ENCODE measurements at places on chromosomes 1 and 21.

DNA sequence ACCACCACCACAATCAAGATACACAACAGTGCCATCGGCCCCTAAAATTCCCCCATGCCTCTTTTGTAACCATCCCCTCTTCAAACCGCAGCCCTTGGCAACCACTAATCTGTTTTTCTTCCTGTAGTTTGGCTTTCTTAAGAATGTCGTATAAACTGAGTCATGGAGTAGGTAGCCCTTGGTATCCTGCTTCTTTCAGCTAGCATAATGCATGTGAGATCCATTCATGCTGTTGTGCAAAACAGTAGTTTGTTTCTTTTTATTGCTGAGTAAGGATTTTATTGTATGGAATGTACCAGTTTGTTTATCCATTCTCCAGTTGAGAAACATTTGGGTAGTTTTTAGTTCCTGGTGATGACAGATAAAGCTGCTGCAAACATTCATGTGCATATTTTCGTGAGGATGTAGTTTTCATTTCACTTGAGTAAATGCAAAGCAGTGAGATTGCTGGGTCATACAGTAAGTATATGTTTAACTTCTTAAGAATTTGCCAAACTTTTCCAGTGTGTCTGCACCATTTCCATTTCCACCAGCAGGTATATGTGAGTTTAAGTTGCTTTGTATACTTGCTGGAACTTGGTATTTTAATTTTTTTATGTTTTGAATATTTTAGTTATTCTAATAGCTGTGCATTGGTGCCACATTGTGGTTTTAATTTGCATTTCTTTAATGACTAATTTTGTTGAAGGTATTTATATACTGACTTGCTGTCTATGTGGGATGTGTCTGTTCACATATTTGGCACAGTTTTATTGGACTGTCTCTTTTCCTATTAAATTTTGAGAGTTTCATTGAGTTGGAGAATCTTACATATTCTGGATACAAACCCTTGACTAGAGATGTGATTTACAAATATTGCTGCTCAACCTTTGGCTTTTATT is 148.4 kb upstream of the MAP1LC3C start:
- no peak for DNase-seq

- no peak for DNase-seq
Measured at GRCh38 chr1:38121231-38121680, 74.7 kb upstream of the POU3F1 start.

- DNase-seq, result no peak
Measured at GRCh38 chr1:159755451-159756007, 25.2 kb upstream of the DUSP23 start.

DNA sequence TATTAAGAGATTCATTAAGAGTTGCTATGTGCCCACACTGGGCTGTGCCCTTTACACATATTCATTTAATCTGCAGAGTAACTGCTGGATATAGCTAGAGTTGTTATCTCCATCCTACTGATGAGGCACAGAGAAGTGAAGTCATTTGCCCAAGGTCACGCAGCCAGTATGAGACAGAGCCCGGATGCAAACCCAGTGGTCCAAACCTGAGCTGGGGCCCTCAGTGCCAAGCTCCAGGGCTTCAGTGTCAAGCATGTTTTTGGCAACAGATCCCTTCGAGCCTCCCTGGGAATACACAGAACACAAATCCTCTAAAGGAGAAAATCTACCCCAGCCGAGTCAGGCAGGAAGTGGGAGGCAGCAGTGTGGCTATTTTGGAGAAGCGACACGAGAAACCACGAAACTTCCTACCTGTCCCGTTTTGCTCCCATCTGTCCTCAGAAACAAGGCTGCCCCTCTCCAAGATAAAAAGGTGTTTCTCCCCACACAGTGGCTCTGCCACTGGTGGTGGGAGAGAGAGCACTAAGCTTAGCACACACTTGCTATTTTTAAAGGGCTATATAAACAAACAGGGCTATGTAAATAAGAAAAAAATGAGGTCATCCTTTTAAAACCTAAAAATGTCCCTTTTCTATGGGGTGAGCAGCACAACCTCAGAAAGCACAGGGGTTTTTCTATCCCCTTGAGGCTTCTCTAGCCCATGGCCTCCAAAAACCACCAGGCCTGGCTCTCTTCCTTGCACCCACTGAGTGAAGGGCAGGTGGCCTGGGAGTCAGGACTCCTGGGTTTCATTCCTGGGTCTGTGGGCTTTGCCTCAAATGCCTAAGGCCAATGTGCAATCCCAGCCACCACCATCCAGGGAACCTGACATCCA is 138.6 kb upstream of the EDN2 start:
- DNase-seq, result no peak

DNA sequence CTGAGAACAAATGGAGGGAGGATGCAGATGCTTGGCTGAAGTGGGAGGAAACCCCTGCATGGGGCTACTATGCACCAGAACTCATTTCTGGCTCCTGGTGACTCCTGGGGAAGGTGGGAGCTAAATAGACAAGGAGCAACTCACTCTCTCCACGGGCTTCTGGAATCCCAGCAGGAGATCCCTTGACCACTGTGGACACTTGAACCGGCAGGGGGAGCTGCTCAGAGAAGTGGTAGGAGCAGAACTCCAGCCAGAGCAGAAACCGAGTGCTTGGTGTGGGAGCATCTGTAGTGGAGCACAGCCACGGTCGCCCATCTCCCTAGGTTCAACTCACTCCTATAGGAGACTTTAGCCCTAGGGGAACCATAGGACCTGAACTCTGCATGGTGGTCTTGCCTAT is 205.6 kb upstream of the GJB5 start:
- DNase-seq, result no peak

DNA sequence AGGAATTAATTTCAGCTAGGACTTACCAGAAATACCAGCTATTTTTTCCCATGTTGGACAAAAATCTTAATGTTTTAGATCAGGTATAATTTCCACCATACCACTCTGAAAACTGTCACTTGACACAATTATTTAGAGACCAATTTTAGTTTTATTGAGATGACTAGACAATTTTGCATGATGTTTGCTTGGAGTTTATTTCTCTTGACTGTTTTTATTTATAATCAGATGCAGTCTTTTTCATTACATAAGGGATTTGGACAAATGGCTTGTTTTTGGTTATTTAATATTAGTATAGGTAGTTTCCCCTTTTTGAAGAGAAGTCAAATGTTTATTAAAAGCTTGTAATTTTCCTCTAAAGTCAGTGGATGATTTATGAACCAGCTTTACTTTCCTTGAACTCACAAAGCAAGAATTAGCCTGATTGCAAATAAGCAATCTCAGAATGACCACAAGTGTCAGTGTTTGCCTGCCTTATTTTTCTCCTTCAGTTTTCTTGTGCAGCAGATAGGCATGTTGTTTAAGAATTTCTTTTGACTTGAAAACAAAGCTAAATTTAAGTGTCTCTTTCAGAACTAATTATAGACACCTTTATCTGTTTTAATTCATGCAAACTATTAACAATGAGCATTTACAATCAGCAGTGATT is 3.8 kb upstream of the B3GALT2 start:
- no peak for DNase-seq

DNA sequence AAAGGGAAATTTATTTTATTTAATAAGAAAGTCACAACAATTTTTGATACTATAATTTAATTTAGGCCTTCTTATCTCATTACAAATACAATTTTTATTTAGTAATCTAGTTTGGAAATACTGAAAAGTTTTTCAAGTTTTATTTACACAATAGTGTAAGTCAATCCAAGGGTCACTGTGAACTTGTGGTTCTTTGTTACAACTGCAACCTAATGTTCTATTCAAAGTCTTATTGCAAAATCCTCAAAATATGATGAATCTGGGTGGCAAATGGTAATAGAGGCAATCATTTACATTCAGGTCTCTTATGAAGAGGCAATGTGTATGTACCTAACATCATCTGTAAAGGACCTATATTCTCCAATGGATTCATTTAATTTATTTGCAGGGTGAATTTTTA is 421.2 kb downstream of the DPYD start:
- DNase-seq, result no peak

GRCh38 chr1:178371235-178371634 is 125.5 kb downstream of the CLEC20A start:
- DNase-seq, result no peak

DNA sequence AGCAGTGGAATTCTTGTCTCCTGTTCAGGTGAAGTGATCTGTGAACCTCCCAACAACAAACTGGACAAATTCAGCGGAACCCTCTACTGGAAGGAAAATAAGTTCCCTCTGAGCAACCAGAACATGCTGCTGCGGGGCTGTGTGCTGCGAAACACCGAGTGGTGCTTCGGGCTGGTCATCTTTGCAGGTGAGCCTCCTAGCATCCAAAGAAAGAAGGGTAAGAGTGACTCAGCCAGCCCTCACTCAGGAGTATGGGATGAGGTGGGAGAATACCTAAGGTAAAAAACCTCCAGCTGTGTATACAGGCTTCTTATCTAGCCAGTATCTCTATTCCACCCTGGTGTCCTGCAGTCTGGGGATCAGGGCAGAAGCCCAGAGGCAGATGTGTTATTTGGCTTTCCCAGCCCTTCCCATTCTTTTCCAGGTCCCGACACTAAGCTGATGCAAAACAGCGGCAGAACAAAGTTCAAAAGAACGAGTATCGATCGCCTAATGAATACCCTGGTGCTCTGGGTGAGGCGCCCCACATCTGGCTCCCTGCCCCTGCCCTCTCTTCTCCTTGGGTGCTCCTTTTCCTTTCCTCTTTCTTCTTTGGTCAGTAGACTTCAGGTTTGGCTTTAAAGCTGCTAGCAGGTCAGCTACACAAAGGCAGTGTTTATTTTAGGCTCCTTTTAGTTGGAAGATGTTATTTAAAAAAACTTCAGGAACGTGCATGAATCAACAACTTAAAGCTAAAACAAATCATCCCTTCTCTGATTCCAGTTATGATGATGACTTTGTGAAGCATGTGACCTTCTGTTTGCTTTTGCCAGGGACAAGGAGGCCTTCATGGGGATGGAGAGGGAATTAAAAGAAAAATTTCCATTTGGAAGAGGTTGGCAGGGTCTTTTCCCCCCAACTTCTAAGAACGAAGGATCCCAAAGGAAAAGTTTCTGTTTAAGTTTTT is 9.0 kb downstream of the ATP8B2 start:
- DNase-seq, result no peak
